Stimulated activated CD8-positive, alpha-beta memory T cell treated with anti-CD3 and anti-CD28 coated beads, Interleukin-4, amount 100 ng/mL, for 4 hours (primary cell): ENCODE measurements at places on chromosomes 11 and 22.

- DNase-seq, result no peak
Measured at GRCh38 chr11:10058356-10058755, 235.7 kb downstream of the SBF2 start.

- DNase-seq, result no peak
Measured at GRCh38 chr11:12212821-12213185, 102.4 kb downstream of the MICAL2 start.

DNA sequence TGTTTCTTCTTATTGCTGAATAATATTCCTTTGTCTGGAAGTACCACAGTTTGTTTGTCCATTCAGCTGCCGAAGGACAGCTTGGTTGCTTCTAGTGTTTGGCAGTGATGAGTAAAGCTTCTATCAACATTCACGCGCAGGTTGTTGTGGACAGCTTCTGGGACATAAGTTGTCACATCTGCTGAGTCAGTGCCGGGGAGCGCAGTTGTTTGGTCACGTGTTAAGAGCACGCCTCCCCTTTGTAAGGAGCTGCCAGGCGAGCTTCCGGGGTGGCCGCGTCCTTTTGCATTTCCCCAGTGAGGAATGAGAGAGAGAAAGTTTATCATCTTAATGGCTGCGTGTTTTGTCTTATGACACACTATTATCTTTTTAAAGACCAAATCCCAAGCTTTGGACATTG, 30.3 kb downstream of the SAMM50 start:
- DNase-seq, result no peak

- no peak for DNase-seq
Measured at GRCh38 chr11:62157603-62158002, 32.4 kb upstream of the SCGB1D1 start.

DNA sequence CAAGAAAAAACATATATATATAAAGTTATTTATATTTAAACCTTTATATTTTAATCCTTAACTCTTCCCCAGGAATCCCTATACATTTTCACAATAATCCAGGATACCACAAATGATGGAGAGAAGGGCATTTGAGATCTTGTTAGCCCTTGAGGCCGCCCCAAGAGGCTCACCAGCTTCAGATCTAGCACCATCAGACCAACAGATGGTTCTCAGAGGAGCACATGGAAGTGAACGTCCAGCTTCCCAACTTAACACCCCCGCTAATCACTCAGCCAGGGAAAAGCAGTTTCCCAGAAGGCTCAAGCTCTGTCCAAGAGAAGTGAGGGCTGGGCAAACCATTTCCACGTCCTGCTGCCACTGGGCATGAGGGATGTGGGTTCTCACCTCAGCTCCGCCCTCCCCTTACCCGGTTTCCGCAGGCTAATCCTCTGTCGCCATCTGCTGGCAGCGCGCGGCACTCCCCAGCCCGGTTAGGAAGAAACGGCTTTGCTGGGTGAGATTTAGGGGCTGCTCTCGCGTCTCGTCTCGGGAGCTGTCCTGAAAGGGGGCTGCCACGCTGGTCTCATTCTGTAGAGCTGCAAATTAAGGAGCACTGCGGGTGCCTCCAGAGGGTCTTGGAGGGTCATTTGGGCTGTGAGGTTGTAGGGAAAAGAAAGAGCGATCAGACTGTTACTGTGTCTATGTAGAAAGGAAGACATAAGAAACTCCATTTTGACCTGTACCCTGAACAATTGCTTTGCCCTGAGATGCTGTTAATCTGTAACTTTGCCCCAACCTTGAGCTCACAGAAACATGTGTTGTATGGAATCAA, 6.8 kb upstream of the FAM111A start:
- peak; percentile 71 for DNase-seq

DNA sequence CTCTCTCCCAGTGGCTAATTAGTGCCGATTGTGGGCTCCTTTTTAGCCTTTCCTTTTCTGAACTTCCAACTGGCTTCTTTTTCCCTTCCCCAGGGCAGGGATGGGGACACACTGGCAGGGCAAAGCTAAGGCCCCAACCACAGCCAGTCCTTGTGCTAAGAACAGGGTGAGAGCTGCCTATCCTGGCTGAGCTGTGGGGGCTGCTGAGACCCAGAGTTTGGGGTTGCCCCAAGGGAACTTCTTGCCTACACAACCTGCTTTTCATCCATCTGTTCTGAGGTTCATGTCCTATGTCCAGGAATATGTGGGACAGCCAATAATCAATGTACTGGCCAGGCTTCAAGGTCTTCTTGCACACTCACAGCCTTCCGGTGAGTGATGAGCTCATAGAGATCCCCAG, 10.0 kb upstream of the TPBGL start:
- no peak for DNase-seq

- no peak for DNase-seq
Measured at GRCh38 chr11:120248551-120249278, 8.8 kb downstream of the POU2F3 start.

- DNase-seq, result no peak
Measured at GRCh38 chr22:21990445-21991303, 8.1 kb upstream of the TOP3B start.

DNA sequence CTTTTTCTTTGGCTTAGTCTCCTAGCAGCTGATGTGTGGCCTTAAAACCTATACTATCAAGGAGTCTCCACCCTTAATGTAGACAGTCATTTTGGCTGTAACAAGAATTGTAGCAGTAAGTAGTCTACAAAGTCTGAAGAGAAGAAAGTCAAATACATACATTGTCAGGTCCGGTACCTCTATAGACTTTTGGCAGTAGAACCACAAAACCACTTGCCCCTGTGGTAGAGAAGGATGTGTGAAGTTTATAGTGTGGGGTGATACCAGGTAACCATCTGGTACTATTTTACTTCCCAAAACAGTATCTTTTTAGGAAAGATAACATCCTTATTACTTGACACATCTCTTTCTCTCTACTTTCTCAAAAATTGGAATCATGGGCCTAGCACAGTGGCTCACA, 15.1 kb downstream of the ATG13 start:
- DNase-seq, result no peak

DNA sequence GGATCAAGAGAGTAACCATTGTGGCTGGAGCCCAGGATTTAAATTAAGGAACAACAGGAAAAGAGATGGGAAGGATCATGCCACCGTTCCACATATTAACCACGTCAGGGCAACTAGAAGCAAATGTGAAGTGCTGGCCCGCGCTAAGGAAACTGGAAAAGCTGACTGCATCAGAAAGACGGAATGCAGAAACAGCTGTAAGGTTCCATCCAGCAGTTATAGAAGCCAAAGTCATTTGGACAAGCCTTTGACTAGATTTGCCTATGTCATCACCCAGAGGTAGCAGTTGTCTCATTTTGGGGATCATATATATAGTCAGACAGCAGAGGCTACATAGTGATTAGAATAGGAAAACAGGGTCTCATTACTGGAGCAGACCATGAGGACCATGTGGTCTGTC, 43.0 kb upstream of the CRTAM start:
- DNase-seq, result no peak

GRCh38 chr11:107747622-107748021, 35.8 kb upstream of the SLN start:
- DNase-seq, result no peak

DNA sequence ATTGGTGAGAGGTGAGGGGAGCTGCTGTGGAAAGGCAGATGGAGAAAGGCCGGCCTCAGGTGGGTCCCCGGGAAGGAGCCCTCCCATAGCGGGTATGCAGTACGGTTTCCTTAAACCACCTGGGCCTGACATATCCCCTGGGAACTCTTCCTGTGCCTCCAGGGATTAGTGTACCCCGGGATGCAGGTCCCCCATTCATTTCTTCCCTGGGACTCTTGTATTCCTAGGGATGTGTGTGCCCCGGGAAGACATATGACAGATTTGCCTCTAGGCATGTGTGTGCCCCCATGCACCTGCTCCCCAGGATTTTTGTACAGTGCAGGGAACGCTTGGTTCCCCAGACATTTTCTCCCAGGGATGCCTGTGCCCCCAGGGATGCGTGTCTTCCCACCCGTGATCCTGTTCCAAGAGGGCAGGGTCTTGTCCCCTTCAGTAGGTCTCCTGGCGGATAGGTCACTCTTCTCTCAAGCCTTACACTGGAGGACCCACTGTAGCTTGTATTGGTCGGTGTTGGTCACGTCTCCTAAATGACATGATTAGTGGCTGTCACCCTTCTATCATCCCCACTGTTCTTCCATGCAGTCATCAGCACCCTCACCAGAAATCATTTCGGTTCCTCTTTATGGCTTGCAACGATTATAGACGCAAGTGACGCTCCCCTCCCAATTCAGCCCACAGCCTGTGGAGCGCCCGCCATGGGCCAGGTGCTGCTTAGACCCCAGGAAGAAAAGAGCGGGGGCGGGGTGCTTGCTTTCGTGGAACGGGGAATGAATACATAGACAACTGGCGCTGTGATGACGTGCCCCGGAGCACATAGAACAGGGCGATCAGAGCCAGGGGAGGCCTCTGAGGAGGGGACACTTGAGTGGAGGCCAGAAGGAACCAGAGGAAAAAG, 1.3 kb downstream of the PARVB start:
- DNase-seq, result no peak

GRCh38 chr11:126561327-126561893, 205.9 kb downstream of the ST3GAL4 start:
- no peak for DNase-seq
